ENCODE measurements at places on chromosomes 6 and 20.

- DNase-seq: peak; percentile 16
These were observed 123.7 kb downstream of the AKAP7 start for GRCh38 chr6:131258816-131259476.

DNA sequence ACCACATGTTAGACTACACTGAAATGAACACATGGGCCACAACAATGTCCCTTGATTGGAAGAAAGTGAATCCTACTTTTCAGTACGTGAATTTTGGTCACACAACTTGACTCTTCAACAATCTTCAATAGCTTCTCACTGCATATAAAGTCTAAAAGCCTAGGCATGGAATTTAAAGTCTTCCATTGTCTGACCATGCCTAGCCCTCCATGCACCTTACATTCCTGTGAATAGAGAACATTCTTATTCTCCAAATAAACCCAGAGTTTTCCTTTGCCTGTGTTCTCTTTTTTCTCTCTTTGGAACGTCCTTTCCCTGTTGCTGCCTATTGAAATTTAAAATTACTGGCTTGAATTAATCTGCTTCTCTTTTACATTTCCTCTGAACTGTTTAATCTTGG lies 207.5 kb downstream of the ASCC3 start:
- DNase-seq: peak; percentile 33

DNA sequence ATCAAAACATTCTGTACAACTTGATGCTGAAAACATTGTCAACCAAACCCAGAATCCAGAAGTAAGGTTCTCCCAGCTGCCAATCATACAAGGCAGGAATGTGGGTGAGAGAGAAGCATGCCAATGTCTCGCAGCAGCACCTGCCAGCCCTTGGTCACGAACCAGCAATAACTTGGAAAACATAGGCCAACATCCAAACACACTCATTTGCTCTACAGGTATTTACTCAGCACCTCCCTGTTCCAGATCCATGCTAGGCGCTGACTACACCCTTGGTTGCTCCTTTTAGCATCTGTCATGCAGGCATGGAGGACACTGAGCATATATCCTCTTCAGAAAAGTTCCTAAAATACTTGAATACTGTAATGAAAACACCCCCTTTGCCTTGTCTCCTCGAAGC lies 63.6 kb downstream of the FAXC start:
- no peak for DNase-seq

DNA sequence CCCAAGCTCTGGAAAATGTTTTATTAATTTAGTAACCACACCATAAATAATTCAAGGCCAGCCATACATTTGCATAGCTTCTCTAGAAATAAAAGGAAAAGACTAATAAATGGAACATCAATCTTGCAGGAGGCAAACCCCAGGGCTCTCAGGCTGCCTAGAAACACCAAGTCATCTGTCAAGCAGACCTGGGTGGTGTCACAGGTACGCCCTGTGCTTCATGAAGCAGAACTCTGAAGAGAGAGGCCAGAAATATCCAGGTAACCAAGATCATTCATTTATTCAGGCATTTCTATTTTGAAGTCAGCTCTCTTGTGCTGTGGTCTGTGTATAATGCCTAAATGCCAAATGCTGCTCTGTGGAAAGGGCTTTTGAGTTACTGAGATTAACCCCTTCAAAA lies 45.3 kb upstream of the ARMH2 start:
- DNase-seq: no peak
